GOT3 (cell line): ENCODE measurements at places on chromosomes 11 and 22.

DNA sequence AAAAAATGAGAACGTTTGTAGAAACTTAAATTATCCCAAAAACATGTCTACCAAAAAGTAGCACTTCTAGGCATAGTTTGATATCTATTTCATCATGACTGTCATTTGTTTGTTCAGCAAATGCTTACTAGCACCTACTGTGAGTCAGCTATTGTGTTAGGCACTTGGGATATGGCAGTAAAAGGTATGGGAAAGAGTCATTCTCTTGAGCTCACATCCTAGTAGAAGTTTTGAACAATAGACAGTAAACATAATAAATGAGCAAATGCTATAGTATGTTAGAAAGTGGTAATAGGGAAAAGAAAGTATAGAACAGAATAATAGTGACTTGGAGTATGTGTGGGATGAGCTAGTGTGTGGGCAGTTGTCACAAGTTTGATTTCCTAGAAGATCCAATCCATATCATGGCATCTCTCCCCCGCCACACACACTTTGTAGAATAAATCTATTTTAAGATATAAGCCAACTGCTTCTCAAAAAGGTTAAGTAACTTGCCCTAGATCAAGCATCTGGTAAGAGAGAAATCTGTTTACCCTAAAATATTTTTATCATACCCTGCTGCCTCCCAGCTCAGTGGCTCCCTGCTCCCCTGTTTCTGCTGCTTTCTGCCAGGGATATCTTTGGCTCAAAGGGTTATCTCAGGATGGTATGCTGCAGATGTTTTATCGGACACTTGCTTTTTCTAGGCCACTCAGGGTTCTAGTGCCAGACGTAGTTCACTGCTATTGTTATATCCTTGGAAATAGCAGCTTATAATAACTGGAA, 129.7 kb downstream of the NCAM1 start:
- DNase-seq: no peak

GRCh38 chr11:46902694-46903093, 15.7 kb downstream of the LRP4 start:
- DNase-seq: no peak

GRCh38 chr11:74460481-74461154, 6.7 kb downstream of the KCNE3 start:
- DNase-seq: no peak

- no peak for DNase-seq
Observed at GRCh38 chr22:41696703-41697102, 2.6 kb upstream of the MEI1 start.

GRCh38 chr11:30549565-30549964, 36.6 kb downstream of the MPPED2 start:
- DNase-seq: no peak
